Right ventricle myocardium inferior (tissue), 1 donor: ENCODE measurements at places on chromosomes 12 and 14. TPM values are rescaled to one million over a fixed set of nuclear protein-coding genes. Genes with fewer than 3 reads are reported as not detected.

DNA sequence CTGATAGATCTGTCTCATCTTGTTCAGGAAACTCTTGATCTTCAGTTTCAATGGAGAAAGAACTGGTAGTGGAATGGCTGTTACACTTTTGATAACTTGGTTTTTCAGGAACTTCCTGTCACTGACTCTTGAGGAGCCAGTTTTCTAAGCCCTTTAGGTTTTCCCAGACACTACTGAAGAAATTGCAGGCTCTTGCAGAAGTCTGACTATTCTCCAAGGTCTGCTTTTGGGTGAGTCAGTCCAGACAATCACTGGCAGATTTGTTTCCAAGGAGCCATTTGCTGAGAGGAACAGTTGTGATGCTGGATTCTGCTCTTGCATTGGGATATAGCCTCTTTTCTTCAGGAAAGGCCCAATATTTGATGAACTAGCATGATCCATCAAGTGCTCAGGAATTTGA is 468.0 kb downstream of the FUT8 start:
- no peak for DNase-seq

- no peak for DNase-seq
Observed at GRCh38 chr12:114168061-114168460, 201.9 kb upstream of the RBM19 start.

GRCh38 chr14:81314443-81315175 is 85.5 kb downstream of the STON2 start:
- DNase-seq, result no peak

GRCh38 chr14:28143316-28143715 is 623.3 kb upstream of the FOXG1 start:
- no peak for DNase-seq

- no peak for DNase-seq
Observed at GRCh38 chr12:62737188-62737587, 197.8 kb downstream of the PPM1H start.

The KLRC3 gene
- total RNA-seq, result not detected

DNA sequence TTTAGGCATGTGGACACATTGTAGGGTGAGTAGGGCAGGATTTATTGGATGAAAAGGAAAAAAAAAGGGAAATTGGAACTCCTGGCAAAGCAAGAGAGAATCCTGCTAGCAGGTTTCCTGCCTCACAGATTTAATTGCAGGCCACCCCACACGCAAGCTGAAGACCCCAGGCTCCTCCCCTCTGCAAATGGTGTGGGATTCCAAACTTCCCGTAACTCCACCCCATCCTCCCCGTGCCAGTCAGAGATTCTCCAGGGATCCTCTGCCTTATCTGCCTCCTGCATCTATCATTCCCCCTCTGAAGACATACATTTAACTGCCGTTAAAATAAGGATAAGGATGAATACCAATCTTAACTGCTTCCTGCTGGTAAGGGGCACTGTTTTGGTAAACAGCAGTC is 249.8 kb upstream of the GARIN2 start:
- no peak for DNase-seq

GRCh38 chr14:84445486-84445885 is 1084.5 kb upstream of the FLRT2 start:
- no peak for DNase-seq

The ANKRD9 gene
- total RNA-seq, result 148 TPM
